ENCODE measurements at places on chromosomes 7 and 10. TPM values are rescaled to one million over a fixed set of nuclear protein-coding genes. Genes with fewer than 3 reads are reported as not detected.

Gene FAM25C
- total RNA-seq, result not detected

Gene SPAG6
- total RNA-seq, result not detected

Gene MUC3A
- 0.16 TPM for total RNA-seq

Gene STK17A
- total RNA-seq, result 14.4 TPM

Gene CAV2
- total RNA-seq, result 50.2 TPM

Gene TWIST1
- 0.64 TPM for total RNA-seq

Gene PPA1
- 158 TPM for total RNA-seq

Gene ARHGAP21
- 40.1 TPM for total RNA-seq

Gene MSMB
- 0.64 TPM for total RNA-seq

Measured in esophagus mucosa (tissue), 1 donor.